Stimulated activated CD4-positive, alpha-beta T cell treated with anti-CD3 and anti-CD28 coated beads, TNF-alpha, amount 100 ng/mL, for 48 hours (primary cell): ENCODE measurements at places on chromosomes 5 and 9.

DNA sequence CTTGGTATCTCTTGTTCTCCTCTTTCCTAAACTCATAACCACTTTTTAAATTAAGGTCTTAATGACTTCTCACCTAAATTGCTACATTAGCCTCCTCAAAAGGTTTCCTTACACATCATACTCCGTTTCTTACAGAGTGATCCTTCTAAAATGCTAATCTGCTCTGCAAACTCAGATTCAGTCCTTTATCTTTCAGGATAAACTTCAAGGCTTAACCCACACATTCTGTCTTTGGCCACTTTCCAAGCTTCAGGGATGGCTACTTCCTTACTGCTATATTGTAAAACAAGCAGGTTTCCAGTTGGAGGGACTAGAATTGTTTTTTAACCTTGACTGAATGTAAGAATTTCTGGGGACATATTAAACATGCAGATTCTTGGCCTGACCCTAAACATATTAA, 105.5 kb upstream of the CHD1 start:
- DNase-seq, result no peak

GRCh38 chr5:88925692-88926490, 42.9 kb upstream of the MEF2C start:
- no peak for DNase-seq

- DNase-seq, result no peak
These were observed 175.6 kb upstream of the COX7C start for GRCh38 chr5:86442036-86442745.

DNA sequence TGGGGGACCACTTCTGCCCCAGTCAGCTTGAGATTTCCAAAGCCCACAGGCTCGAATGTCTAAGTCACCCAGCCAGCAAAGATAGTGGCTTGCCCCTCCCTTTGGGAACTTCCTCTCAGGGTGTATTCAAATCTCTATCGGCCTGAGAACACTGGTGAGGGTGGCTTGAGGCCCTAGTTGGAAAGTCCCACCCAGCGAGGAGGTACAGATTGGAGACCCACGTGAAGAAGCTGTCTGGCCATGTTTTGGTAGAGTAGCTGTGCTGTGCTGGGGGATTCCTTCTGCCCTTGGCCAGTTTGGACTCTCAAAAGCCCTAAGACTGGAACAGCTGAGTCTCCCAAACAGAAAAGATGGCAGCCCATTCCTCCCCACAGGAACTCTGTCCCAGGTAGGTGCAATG, 172.7 kb upstream of the RIOK2 start:
- no peak for DNase-seq

- DNase-seq, result no peak
These were observed 385.9 kb downstream of the ANXA1 start for GRCh38 chr9:73537561-73537960.

- DNase-seq, result no peak
These were observed 13.6 kb upstream of the CAST start for GRCh38 chr5:96648593-96648992.

- no peak for DNase-seq
These were observed 141.2 kb downstream of the PARP8 start for GRCh38 chr5:50807661-50808060.

- DNase-seq, result no peak
These were observed 269.9 kb upstream of the PAPPA start for GRCh38 chr9:115883467-115884329.

GRCh38 chr9:22700171-22700570, 253.5 kb downstream of the DMRTA1 start:
- DNase-seq, result no peak

- DNase-seq, result no peak
These were observed 923.6 kb upstream of the DMAC1 start for GRCh38 chr9:8723195-8723594.

DNA sequence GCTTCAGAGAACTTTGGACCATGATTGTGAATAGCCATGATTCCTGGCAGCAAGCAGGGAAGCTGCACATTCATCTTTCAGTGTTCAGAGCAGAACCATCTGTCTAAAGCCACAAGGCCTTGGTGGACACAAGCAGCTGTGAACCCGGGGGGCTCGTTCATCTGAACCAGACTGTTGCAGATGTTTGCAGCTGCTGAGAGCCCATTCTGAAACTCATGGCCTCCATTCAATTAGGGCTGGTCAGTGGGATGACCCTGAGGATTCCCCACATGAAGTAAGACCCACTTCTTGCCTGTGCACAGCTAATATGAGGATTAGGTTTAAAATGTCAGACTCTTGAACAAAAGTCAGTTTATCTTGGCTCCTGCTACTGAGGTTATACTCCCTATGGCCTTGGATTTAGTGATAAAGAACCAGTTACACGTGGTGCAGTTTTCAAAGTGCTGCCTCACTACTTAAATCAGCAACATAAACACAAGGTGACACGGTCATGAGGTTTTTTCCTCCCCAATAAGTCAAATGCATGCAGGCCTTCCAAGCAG, 109.8 kb upstream of the IFNK start:
- no peak for DNase-seq

- no peak for DNase-seq
These were observed 80.3 kb upstream of the SARDH start for GRCh38 chr9:133818444-133818843.

DNA sequence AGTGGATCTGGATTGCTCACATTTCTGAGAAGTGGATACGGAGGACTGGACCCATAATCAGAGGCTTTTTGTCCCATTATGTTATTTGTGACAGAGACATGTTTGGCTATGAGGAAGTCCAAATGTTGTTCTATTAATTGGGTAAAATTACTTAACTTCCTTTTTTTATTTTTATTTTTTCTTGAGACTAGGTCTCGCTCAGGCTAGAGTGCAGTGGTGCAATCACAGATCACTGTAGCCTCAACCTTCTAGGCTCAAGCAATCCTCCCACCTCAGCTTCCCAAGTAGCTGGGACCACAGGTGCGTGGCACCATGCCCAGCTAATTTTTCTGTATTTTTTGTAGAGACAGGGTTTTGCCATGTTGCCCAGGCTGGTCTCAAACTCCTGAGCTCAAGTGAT, 11.9 kb upstream of the PGGT1B start:
- DNase-seq, result no peak

GRCh38 chr5:39466846-39467245, 42.1 kb upstream of the DAB2 start:
- DNase-seq, result no peak

DNA sequence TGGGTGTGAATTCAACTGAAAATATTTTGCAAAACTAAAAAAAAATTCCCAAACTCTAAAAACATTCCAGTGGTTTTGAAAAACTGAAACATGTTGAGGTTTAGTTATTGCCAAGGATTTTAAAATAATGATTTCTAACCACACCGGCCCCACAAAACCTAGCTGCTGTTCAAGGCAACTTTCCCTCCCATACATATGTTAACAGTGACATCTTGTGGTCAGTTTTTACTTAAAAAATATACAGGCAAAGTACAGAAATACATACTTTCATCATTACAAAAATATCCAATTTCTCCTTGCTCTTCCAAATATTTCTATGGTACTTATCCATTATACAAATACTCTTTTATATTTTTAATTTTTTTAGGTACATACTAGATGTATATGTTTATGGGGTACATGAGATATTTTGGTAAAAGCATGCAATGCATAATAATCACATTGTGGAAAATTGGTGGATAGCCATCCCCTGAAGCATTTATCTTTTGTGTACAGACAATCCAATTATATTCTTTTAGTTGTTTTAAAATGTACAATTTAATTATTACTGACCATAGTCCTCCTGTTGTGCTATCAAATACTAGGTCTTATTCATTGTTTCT, 34.4 kb upstream of the MRPS30 start:
- no peak for DNase-seq

GRCh38 chr5:102107865-102108264, 188.2 kb downstream of the SLCO4C1 start:
- DNase-seq, result no peak

GRCh38 chr5:146441896-146442295, 5.2 kb upstream of the TCERG1 start:
- no peak for DNase-seq

GRCh38 chr5:39486361-39486760, 61.6 kb upstream of the DAB2 start:
- DNase-seq, result no peak

DNA sequence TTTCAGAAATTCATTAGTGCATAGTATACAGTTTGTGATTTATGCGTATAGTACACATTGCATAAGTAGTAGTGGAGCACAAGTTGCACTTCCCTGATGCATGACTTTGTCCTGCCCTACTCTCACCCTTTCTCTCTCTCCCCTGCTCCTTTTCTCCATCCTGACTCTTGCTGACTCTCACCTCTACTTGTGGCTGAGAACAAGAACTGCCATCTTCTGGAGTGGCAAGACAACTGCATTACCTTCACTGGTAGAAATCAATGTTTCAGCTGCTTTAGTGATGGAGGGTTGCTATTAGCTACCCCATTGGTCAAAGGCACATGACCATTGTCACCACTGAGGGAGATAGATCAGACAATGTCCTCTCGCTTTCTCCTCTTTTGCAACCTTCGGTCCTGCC, 26.9 kb downstream of the SPEF2 start:
- no peak for DNase-seq

- no peak for DNase-seq
These were observed 4.6 kb downstream of the SMARCA2 start for GRCh38 chr9:2019723-2020122.

- no peak for DNase-seq
These were observed 62.3 kb downstream of the CXXC5 start for GRCh38 chr5:139710319-139711066.

DNA sequence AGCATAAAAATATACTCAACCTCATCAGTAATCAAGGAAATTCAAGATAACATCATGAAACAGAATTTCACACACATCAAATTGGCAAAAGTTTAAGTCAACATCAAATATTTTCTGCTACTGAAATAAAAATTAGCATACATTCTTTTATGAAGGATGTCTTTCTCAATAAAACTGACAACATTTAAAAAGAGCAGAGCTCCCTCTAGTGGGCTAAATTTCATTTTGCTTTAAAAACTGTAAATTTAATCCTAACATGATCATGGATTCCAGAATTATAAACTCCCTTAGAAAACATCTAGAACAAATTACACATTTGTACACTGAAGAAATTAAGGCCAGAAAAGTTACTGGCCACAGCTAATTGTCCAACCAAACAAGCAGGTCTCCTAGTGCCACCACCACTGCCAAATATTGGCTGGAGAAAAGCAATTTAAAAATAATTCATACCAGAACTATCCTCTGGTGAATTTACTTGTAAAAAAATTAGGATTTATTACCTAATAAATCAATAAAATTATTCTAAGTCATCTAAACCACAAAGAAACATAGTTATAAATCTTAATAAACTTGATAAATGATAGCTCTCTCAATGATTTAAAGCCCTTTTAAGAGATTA, 31.2 kb downstream of the DEPDC1B start:
- no peak for DNase-seq

- DNase-seq, result no peak
These were observed 106.9 kb upstream of the SEMA6A start for GRCh38 chr5:116681334-116682013.

DNA sequence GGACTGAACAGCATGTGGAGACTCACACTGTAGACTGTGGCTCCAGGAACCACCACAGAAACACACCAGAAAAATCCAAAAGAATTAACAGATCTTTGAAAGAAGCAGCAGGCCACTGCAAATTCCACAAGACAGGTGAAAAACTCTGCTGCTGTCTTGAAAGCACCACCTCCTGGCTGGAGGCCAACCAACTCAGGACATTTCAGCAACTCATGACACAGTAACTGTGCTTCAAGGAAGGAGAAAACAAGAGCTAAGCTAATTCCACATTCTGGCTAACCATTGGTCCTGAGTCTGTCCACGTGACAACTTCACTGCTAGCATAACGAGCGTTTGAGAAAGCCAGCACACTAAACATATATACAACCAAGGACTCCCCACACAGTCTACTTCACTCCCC, 625.1 kb downstream of the PRELID2 start:
- DNase-seq, result no peak

DNA sequence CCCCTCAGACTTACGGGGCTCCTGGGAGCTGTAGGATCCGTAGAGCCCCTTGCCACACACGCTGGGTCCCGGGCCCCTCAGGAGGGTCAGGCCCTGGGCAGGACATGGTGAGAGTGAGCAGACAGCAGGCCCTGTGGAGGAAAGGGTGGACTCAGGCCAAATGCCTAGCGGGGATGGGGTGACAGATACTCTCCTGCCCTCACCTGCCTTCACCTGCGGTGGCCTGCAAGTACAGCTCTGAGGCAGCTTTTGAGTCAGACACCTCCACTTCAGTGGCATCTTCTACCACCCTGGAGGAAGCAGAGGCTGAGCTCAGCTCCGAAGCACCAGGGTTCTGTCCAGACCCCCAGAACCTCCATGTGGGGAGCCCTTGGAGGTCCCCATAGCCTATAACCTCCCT, 26.2 kb downstream of the SLC35A4 start:
- DNase-seq, result no peak

DNA sequence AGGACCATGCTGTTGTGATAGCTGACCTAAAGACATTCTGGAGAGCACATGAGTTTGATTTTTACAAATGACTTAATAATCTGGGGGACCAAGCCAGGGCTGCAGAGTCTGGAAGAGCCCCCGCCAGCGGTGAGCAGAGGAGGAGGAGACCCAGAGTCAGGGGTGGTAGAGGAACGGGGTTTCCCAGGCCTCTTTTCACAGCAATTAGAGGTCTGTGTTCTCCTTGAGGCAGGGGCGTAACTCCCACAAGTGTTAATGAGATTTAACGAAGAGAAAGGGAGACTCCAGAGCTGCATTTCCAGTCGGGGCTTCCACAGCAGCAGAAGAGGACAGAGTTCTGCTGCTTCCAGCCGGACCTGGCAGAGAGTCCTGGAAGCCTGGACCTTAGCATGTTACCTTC, 137.9 kb upstream of the SLC24A2 start:
- no peak for DNase-seq

DNA sequence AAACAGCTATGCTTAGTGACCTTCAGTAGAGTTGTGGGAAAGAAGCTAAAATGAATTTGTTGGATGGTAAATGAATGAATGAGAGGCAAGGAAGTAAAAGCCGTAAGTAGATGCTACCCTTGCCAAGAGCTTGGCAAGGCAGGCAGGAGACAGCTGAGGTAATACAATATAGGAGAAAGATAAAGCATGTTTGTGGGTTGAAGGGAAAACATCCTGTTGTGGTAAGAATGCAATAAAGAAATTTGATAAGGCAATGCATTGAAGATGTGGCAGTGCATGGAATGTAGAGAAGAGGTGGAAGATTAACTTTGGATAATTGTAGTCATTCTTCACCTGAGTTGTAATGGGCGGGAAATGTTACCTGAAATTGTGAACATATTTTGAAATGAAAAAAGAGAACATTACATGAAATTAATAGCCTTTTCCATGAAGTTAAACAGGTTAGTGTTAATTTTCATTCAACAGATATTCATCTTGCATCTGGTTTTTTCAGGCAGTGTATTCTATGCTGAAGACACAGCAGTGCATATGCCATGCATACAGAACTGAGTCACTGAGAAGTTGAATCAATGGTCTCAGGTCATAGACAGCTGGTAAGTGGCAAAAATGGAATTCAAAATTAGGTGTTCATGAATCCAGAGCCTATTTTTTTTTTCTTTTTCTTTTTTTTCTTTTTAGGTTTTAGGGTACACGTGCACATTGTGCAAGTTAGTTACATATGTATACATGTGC, 43.4 kb upstream of the SPINK5 start:
- DNase-seq, result no peak

- DNase-seq, result no peak
These were observed 181.8 kb downstream of the ZDHHC21 start for GRCh38 chr9:14511452-14511851.

- no peak for DNase-seq
These were observed 649.8 kb downstream of the CETN3 start for GRCh38 chr5:89759802-89760201.
